SW480 (cell line): ENCODE measurements at places on chromosomes 4 and X.

DNA sequence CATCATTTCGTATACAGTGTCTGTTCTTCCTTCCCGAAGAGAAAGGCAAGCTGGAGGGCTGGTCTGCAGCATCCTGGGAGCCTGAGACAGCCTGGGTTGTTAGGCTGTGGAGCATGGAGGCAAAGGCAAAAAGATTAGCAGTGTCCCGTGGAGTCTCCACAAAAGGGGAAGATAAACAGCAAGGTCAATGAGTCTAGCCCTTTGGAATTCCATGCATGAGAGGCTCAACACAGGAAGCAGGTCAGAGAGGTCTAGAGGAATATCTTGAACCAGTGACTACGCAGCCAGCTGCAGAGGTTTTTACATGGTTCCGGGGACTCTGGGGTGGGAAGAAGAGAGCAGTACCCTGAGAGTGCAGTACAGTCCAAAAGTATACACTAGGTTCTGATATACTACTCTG is 12.2 kb upstream of the MCF2 start:
- no peak for DNase-seq

DNA sequence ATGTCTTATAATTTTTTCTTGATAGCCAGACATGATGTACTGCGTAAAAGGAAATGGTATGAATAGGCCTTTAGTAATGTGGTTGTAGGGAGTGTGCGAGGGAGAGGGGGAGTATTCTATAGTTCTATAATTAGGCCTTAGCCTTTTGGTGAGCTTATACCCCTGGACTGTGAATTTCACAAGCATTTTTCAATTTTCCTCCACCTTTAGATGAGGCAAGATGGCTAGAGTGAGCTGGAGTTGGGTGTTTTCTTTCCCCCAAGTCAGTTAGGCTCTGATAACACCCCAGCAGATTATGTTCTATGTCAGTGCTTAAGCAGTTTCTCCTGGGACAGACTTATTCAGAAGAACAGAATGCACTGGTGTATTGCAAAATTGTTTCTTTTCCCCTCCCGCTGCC is 210.2 kb upstream of the NPY2R start:
- no peak for DNase-seq

DNA sequence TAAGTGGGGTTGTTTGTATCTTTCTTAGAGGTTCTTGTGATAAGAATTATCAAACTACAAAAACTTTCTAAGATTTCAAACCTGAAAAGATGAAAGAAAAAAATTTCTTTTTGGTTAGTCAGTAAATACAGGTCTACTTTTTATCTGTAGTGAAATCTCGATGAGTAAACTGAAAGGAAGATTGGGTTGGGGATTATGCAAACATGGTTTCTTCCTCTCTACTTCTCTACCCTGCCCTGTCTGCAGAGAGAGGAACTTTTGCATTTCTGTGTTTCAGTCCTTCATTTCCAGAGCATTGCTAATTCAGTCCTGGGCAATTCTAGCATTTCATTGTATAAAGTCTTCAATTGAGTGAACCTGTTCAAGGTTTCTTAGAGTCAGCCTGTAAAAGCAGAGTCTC is 51.6 kb upstream of the IL2 start:
- DNase-seq: no peak

DNA sequence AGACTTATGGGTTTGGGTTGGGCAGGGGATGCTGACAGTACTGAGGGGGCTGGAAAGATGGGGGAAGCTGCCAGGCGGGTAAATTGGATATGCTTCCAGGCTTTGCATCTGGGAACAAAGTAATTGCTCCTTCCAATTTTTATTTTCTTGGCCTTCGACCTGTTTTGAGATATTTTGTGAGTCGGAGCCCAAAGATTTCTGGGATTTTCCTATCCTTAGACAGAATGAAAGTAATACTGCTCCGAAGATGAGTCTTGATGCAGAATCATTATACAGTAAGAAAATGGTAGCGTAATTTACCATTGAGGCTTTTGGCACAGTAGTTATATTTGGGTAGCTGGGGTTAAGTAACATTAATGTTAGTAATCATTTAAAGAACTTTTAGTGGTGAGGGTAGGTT is 1.4 kb downstream of the SMARCA5 start:
- no peak for DNase-seq

DNA sequence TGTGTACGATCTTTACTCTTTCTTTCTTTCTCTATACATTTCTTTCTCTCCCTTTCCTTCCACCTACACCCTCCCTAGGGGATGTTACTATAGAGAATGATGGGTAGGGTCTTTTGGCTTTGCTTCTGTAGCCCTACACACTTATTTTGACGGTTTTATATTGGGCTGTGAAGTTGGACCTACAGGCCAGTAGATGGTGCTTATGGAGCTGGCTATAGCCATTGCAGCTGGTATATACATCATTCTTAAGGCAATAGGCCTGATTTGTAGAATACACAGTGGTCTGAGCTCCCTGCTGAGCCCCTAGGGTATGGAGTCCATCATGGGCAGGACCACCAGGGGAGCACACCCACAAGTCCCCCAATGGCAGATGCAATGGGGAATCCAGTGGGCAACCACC is 1869.7 kb downstream of the STIM2 start:
- DNase-seq: no peak

GRCh38 chr4:143382596-143382995 is 45.9 kb downstream of the GAB1 start:
- DNase-seq: no peak

- DNase-seq: peak; percentile 78
Observed at GRCh38 chrX:154396973-154397887, 947 bp upstream of the RPL10 start.

GRCh38 chr4:65023883-65024670 is 614.8 kb upstream of the TECRL start:
- no peak for DNase-seq
